ENCODE measurements at places on chromosomes 1 and 21. TPM values are rescaled to one million over a fixed set of nuclear protein-coding genes. Genes with fewer than 3 reads are reported as not detected.

DNA sequence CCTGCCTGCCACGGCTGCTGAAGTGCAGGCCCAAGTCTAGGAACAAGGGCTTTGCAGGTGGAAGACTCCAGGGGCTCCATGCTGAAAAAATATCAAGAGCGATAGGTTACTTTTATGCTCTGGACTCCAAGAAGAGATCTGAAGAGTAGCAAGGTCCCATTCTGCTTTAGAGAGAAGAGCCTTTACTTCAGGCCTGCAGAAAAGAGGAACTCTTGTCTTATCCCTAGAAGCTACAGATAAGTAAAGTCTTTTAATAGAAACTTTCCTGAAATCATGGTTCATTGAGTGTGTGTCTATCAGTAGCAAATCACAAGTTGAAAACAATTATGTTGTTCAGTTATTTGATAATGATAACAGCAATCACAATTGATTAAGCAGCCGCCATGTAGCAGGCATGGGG is 113.3 kb downstream of the TNR start:
- DNase-seq, result no peak

Gene ZMYND12
- not detected for total RNA-seq

DNA sequence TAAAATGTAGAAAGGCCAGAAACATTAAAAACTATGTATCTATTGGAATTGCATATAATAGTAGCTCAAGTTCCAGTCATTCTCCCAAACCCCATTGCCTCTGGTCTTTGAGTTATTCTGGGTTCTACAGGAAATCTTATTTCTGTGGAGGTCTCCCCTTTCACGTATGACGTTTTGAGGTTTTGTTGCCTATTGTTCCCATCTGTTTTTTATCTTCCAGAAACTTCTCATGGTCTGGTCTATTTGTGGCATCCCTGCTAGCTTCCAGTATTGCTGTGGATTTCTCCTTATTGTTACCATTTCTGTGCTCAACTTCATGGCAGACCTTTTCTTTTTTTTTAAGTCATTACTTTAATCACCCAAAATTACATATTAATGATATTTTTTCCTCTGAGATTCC is 43.3 kb downstream of the DTL start:
- H3K4me1 ChIP-seq, result no peaks in the 10 kb centered on the region
- no peak overlapping the region for H3K27ac ChIP-seq
- DNase-seq, result no peak
- H3K36me3 ChIP-seq, result peaks cover 2% of the 10 kb centered on the region

- no peak overlapping the region for H3K4me3 ChIP-seq
- no peak for DNase-seq
- no peaks in the 10 kb centered on the region for H3K27me3 ChIP-seq
- H3K4me1 ChIP-seq, result no peaks in the 10 kb centered on the region
Observed at GRCh38 chr1:12769976-12770505, 3.5 kb upstream of the PRAMEF12 start.

DNA sequence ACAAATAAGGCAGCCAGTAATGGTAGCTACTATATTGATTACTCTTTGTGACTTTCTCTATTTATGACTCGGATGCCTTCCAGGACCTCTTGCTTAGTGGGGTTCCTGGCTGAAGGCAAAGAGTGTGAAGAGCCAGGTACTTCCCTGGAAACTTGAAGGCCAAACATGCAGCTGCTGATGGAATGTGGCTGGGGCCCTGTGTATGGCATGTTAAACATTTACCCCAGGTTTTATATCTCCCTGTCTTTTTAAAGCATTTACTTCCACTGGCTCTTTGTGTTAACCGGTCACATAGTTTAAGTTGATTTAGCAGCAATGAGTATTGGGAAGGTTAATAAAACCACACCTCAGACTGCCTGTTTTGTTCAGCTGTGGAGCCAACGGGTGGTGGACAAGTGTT is 45.7 kb upstream of the PAXBP1 start:
- no peaks in the 10 kb centered on the region for H3K36me3 ChIP-seq
- no peak overlapping the region for H3K27ac ChIP-seq
- H3K4me1 ChIP-seq, result no peaks in the 10 kb centered on the region
- no peak for DNase-seq

Data from endothelial cell of umbilical vein (primary cell).